ENCODE measurements at places on chromosomes 6 and 20.
A peak's percentile ranks its signal among the peaks of the same experiment; 100 is the strongest.

GRCh38 chr20:4633780-4634179 lies 87.9 kb upstream of the PRND start:
- no peak for DNase-seq
- H3K27ac ChIP-seq = no peak overlapping the region
- H3K27me3 ChIP-seq = peaks cover 18% of the 10 kb centered on the region
- no peaks in the 10 kb centered on the region for H3K36me3 ChIP-seq

- no peak for DNase-seq
- no peak overlapping the region for H3K4me3 ChIP-seq
- no peak overlapping the region for H3K27ac ChIP-seq
- no peaks in the 10 kb centered on the region for H3K4me1 ChIP-seq
Measured at GRCh38 chr20:36128463-36129159, 25.9 kb upstream of the EPB41L1 start.

DNA sequence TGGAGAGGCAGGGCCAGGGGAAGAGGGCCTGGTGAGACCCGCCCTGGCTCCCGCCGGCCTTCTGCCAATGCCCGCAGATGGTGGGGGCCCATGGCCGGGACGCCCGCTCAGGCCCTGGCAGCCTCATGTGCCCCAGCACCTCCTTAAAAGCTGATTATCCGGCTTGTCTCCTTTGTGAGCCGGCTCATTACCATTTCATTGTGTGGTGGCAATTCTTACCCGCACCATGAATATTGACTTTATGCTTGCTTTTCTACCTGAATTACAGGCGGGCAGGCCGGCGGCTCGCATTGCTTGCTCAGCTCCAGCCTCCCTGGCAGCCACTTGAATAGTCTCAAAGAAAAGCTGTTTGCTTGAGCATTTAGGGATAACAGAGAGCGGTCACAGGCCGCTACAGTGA lies 120.0 kb upstream of the JAG1 start:
- no peaks in the 10 kb centered on the region for H3K4me1 ChIP-seq
- H3K36me3 ChIP-seq = no peaks in the 10 kb centered on the region
- H3K27me3 ChIP-seq = no peaks in the 10 kb centered on the region
- DNase-seq = no peak
- H3K4me3 ChIP-seq = no peak overlapping the region
- H3K27ac ChIP-seq = no peak overlapping the region

DNA sequence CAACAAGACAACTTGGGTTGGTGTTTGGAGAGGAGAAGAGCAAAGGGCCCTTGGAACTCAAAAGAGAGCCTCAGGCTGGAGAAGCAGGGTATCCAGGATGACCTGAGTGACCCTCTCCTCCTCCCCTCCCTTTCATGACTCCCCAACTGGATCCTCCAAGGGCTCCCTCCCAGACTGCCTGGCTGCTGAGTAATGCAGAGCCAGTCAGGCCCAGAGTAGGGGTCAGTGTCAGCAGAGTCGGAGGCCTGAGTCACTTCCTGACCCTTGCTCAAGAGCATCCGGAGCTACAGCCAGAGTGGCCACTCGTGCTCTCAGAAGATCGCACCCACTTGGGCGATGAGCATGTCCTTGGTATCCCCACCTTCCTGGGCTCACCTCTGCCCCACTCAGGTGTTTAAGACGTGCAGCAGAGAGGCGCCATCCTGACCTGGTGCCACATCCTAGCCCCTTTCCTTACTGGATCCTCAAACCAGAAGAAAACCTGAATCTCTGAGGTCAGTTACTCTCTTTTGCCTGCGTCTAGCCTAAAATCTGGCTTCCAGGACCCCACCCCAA lies 2.8 kb upstream of the MAPK13 start:
- no peaks in the 10 kb centered on the region for H3K27me3 ChIP-seq
- H3K36me3 ChIP-seq = peaks cover 3% of the 10 kb centered on the region
- peaks cover 56% of the 10 kb centered on the region for H3K4me1 ChIP-seq
- no peak overlapping the region for H3K27ac ChIP-seq
- no peak for DNase-seq

- H3K36me3 ChIP-seq = no peaks in the 10 kb centered on the region
- H3K27ac ChIP-seq = no peak overlapping the region
- peaks cover 4% of the 10 kb centered on the region for H3K27me3 ChIP-seq
- no peak overlapping the region for H3K4me3 ChIP-seq
- peak; percentile 71 for DNase-seq
Measured at GRCh38 chr6:139881728-139882211, 507.3 kb upstream of the CITED2 start.

- no peak overlapping the region for H3K4me3 ChIP-seq
- no peak for DNase-seq
- no peaks in the 10 kb centered on the region for H3K36me3 ChIP-seq
Measured at GRCh38 chr6:87706187-87706966, 4.3 kb upstream of the AKIRIN2 start.

GRCh38 chr6:112760831-112761230 lies 413.7 kb downstream of the RFPL4B start:
- no peak for DNase-seq
- no peaks in the 10 kb centered on the region for H3K4me1 ChIP-seq
- no peaks in the 10 kb centered on the region for H3K36me3 ChIP-seq
- no peaks in the 10 kb centered on the region for H3K27me3 ChIP-seq

DNA sequence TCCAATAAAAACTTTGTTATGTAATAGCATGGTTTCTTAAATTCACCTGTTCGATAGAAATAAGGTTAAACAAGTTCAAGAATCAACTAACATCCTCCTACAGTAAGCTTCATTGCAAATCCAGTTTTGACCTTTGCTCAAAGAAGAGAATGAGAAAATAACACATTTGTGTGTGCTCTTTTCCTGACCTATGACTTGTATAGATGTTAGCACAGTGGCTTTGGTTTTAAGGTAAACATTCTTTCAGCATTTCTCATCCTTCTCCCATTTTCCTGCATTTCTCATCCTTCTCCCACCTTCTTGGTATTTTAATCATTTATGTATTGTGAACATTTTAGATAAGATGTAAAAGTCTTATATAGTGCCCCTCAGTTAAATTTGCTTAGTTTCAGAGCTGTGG lies 73.9 kb downstream of the PLCB1 start:
- no peak overlapping the region for H3K27ac ChIP-seq
- H3K4me1 ChIP-seq = peaks cover 4% of the 10 kb centered on the region
- peaks cover 9% of the 10 kb centered on the region for H3K27me3 ChIP-seq
- no peak for DNase-seq

DNA sequence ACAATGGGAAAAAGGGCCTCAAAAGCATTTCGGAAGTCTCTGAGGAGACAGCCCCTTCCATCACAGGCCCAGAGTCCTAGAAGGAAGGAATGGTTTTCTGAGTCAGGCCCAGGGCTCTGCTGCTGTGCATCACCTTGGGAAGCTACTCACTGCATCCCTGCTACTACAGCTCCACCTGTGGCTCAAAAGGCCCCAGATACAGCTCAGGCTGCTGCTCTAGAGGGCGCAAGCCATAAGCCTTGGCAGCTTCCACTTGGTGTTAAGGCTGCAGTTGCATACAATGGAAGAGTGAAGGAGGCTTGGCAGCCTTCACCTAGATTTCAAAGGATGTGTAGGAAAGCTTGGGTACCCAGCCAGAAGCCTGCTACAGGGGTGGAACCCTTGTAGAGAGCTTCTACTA lies 54.8 kb downstream of the MEI4 start:
- no peak overlapping the region for H3K4me3 ChIP-seq
- no peaks in the 10 kb centered on the region for H3K27me3 ChIP-seq
- no peak for DNase-seq
- no peak overlapping the region for H3K27ac ChIP-seq
- no peaks in the 10 kb centered on the region for H3K36me3 ChIP-seq

DNA sequence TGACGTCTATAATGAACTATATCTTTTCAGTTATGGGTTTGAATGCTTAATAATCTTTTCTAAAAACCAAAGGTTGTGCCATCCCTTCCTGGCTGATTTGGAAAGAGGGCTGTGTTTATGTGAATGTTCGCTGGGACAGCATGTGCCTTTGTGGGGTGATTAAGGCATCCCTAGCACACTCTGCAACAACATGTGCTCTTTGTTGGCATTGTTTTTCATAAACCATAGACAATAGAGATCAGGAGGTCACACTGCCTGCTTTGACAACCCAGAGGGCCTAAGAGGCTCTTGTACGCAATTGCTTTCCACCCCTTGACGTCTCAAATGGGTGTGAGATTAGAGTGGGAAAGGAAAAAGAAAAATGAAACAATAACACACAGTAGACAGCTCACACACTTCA lies 116.0 kb downstream of the LRRC1 start:
- no peak for DNase-seq
- no peak overlapping the region for H3K27ac ChIP-seq
- no peaks in the 10 kb centered on the region for H3K27me3 ChIP-seq
- no peak overlapping the region for H3K4me3 ChIP-seq

- peaks cover 43% of the 10 kb centered on the region for H3K4me1 ChIP-seq
- DNase-seq = peak; percentile 65
- peak overlapping the region; percentile 94 for H3K4me3 ChIP-seq
- H3K27ac ChIP-seq = peak overlapping the region; percentile 99
- no peaks in the 10 kb centered on the region for H3K27me3 ChIP-seq
- peaks cover 18% of the 10 kb centered on the region for H3K36me3 ChIP-seq
Measured at GRCh38 chr6:125789167-125789566, 1.6 kb upstream of the NCOA7 start.

DNA sequence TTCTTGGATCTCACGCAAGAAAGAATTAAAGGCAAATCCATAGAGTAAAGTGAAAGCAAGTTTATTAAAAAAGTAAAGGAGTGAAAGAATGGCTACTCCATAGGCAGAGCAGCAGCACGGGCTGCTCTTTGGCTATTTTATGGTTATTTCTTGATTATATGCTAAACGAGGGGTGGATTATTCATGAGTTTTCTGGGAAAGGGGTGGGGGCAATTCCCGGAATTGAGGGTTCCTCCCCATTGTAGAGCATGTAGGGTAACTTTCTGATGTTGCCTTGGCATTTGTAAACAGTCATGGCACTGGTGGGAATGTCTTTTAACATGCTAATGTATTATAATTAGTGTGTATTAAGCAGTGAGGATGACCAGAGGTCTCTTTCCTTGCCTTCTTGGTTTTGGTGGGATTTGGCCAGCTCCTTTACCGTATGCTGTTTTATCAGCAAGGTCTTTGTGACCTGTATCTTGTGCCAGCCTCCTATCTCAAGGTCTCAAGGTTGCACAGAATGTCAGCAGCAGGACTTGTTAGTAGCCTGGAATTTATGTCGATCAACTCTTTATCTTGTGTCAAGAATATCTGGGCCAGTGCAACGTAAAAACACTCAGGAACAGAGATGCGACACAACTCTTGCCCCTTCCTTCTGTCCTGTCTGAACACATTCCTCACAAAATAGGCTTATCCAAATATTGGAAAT lies 931.4 kb downstream of the QKI start:
- no peak for DNase-seq
- H3K4me3 ChIP-seq = no peak overlapping the region
- H3K4me1 ChIP-seq = no peaks in the 10 kb centered on the region
- no peaks in the 10 kb centered on the region for H3K27me3 ChIP-seq
